NCI-H446 (cell line): ENCODE measurements at places on chromosomes 5 and 9.

DNA sequence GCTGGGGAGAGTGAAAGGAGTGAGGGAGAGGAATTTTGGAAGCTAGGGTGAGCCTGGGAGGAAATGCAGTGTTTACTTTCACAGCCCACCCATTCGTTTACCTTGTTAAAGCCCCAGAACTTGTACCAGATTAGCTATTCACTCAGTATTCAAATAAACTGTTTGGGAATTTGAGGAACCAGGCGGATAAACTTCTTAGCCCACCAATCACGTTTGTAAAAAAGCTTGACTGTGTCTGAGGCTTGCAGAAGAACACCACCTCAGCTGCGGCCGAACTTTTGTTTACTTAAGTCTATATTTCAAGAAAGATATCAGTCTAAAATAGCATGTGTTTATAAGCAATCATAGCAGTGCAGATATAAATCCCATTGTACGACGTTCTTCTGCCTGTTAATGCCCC is 5.2 kb upstream of the TLE1 start:
- no peak for DNase-seq

- DNase-seq = no peak
Observed at GRCh38 chr5:117594166-117594565, 1019.5 kb upstream of the SEMA6A start.

GRCh38 chr5:133749331-133749985 is 137.1 kb upstream of the FSTL4 start:
- no peak for DNase-seq

DNA sequence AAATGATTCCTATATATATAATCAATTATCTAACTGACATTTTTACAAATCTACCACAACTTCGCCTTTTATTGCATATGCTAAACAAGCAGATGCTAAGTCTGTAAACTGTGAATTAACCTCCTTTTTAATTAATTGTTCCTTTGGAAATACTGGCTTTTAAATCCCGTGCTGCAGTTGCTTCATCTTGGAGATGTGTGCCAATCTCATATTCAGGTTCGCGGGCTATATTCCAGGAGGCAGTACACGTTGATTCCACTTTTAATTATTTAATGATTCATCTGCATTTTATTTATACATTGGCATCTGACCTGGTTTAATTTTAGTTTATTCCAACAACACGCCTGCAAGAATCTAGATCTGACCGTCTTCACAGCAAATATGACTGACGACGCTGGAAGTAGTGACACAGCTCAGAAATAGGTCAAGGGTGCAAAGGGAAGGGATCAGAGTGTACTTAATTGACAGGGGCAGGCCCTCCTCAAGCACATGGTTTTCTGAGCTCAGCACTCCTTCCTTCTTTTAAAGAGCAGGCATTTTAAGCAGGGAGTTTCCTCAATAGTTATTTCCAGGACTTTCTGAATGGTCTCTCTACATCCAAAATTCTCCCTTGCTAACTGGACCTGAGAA is 125.2 kb downstream of the GLIS3 start:
- no peak for DNase-seq

DNA sequence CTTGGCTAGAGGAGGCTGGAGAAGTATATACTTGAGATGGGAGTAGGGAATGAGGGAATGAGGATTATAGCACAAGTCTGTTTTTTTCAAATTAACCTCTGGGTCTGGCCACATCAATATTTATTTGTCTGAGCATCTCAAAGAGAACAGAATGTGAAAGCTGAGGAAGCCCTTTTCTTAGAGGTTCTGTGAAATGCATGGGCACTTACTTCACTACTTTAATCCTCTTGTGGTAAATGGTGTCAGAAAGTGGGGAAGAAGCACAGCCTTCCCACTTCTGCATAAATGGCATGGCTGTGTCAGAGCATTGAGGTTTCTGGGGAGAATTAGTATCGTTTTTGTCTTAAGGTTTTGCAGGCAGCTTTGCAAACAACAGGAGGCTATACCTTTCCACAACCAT is 48.6 kb downstream of the SPATA31D1 start:
- DNase-seq = no peak

DNA sequence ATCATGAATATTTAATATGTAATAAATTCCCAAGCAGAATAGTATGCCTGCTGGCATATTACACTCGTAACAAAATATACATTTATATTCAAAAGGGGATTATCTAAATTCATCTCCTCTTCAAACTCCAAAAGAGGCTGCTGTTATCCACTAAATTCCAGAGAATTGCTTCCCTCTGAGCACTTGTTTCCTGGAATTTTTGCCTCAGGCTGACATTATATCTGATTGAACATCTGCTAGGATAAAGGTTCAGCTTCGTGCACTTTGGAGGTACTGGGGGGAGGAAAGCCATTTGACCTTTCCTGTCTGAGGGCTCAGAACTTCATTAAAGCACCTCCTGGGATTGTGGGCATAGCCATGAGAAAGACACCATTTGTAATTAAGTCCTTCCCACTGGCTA is 4.3 kb upstream of the HAPLN1 start:
- no peak for DNase-seq

DNA sequence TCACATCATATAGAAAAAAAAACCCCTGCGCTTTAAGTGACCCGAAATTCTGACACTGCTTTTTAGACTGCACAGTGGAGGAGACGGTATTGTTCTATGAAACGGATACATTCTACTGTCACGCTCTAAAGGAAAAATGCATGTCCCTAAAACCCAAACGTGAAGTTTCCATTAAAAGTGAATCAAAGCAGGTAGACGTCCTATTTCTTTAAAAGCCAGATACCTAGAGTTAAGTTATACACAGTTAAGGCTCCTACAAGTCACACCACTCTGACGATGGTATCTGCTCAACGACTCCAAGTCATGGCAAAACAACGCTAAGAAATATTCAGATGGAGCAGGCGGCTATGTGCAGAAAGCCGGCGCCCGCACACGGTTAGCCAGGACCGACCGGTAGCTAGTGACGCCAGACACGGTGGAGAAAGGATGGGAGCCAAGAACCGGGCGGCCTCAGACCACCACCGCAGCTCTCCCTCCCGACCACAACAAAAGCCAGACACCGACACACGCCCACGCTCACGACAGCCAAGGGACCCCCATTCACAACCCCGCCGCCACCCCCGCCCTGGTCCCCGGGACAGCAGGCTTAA is 734 bp downstream of the SKP1 start:
- DNase-seq = no peak
